ENCODE measurements at places on chromosomes 1 and 21.

DNA sequence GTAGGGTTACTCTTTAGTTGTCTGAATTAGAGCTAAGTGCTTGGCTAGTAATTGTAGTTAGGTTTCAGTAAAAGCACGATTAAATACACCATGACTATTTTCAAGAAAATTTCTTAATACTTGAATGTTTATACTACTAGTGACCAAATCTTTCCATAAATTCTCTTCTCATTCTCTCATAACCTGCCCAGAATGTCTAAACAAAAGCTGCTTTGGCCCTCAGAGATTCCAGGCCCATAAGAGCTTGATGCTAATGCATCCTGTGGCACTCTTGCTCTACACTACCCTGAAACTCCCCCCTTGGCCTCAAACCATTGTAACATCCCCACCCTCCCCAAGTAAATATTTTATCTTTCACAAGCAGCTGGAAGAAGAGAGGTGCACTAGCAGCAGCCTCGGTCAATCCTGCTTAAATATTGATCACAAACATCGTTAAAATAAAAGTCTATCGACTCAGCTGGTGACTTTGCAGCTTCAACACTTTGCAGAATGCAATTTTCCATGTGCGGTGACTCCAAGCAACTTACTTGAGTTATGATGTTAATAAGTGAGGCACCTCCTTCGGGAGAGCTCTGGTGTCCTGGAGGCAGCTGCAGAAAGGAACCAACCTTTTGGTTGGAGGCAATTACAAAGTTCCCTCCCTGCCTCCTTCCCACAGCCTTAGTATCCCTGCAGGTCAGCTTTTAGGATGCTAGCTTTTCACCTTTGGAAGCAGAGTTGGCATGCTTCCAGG is 315.6 kb upstream of the PLXNA2 start:
- DNase-seq, result no peak

GRCh38 chr1:97875996-97876395 is 44.8 kb downstream of the DPYD start:
- DNase-seq, result no peak

DNA sequence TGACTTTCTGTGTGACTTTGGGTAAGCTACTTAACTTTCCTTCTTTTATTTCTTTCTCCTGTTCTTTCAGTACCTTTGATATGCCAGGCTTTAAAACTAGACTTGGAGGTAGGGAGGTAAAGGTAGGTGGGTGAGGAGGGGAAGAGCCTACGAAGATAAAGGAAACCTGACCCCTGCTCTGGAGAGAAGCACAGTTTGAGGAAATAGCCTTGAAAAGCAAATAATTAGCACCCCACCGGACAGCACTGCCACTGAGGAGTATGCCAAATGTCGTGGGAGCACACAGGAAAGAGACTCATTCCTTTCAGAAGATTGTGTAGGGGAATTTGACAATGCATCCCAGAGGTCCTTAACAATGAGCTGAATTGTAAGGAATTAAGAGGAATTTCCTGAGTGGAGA is 65.2 kb upstream of the SPAG17 start:
- DNase-seq, result no peak

DNA sequence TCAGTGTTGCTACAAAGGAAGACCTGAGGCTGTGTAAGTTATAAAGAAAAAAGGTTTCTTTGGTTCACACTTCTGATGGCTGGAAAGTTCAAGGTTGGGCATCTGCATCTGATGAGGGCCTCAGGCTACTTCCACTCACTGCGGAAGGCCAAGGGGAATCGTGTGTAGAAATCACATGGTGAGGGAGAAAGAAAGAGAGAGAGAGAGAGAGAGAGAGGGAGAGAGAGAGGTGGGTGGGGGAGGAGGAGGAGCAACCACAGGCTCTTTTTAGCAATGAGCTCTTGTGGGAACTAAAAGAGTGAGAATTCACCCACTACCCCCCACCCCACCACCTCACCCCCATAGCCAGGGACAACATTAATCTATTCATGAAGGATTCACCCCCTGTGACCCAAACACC is 59.9 kb downstream of the CLSTN1 start:
- DNase-seq, result no peak

- DNase-seq, result no peak
Observed at GRCh38 chr1:91057784-91058183, 35.9 kb upstream of the ZNF644 start.

DNA sequence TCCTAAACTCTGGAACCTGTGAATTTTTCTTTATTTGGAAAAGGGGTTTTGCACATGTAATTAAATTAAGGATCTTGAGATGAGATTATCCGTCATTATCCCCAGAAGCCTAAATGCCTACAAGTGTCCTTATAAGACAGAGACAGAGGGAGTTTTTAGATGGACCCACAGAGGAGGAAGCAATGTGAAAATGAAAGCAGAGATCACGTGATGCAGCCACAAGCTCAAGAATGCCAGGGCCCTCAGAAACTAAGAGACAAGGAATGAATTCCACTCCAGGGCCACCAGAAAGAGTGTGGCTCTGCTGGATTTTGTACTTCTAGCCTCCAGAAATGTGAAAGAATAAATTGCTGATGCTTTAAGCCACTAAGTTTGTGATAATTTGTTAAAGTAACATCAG is 183.6 kb upstream of the UBE2U start:
- no peak for DNase-seq

DNA sequence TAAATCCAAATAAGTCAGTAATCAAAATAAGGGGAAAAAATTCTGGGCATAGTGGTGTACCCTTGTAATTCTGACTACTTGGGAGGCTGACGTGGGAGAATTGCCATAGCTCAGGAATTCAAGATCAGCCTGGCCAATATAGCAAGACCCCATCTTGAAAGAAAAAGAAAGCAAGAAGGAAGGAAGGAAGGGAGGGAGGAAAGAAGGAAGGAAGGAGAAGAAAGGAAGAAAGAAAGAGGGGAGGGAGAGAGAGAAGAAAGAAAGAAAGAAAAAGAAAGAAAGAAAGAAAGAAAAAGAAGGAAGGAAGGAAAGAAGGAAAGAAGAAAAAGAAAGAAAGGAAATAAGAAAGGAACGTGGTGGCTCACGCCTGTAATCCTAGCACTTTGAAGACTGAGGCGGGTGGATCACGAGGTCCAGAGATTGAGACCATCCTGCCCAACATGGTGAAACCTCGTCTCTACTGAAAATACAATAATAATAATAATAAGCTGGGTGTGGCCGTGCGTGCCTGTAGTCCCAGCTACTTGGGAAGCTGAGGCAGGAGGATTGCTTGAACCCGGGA is 64.5 kb upstream of the ROR1 start:
- no peak for DNase-seq

DNA sequence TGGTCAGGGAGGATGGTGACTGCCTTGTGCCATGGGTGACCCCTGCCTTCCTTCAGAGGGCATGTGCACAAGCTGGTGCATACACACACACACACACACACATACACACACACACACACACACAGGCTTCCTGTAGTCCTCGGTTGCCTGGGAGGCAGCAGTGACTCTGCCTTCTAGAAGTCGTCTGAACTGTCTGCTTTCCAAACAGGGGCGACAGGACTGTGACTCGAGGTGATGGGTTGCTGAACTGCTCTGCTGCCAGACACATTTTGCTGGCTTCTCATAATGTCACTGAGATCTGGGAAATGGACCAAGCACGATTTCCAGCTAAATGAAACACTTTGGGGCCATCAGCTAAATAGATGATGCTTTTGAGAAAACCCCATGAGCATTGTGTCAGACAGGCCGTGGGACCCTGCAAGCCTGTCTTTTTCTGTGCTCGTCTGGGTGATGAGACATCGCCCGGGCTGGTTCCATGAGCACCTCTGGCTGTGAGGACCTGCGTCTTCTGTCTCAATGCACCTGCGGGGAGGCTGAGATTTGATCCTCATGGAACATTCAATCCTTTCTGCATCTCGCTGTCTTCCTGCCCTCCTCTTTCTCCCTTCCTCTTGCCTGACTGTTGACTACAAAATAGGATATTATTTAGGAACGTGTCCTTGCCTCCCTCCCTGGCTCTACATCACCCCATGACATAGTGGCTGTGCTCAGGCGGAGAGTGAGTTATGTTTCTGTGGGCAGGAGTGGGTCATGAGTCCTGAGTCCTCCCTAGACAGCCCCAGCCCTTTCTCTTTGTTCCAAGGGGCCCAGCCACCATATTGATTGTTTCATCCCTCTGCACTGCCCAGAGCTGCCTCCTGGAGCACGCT is 436.8 kb downstream of the CAMTA1 start:
- no peak for DNase-seq

GRCh38 chr1:67085326-67085725 is 31.4 kb upstream of the SLC35D1 start:
- no peak for DNase-seq

DNA sequence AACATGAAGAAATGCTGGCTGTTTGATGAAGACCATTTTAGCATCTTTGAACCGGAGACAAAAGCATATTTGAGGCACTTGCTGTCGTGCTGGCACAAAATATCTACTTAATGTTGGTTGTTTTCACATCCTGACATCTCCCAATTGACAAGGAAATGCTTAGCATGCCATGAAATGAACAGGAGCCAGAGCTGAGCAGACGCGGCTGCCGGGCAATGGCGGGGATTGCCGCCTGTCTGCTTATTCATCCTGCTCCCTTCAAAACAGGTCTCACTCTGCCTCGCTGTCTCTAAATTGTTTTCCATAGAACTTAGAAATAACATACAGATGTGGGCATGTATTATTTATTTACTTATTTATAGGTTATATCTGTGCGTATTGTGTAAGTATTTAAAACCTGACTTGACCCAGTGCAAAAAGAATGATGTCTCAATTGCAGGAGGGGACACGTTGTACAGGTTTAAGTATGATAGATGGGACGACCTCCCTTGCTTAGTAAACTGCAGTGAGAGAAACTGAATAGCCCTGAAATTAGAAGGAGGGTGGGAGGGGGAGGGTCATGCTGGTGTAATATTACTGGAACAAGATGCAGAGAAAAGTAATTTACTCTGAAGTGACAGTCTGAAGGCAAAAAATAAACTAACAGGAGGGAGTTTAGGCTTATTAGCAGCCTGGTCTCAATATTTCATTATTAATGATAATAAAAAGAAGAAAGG is 590.4 kb upstream of the PLXNA2 start:
- peak; percentile 5 for DNase-seq

DNA sequence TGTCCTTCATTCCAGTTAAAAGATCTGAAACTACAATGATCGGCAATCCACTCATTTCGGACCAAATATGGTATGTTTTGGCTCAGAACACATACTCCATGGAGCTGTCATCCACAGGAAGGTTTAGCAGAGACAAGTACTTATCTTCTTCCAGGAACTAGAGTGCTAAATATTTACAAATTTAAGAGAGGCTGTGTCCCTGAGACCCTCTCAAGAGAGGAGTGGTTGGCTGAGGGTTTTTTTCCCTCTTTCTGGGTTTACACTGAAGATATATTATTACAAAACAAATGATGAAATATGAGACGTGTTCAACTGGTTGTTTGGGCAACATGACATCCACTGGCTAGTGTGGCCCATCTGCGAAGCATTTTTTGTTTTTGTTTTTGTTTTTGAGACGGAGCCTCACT is 25.9 kb upstream of the NID1 start:
- no peak for DNase-seq

GRCh38 chr1:58699011-58699762 is 675 bp downstream of the MYSM1 start:
- DNase-seq, result no peak

DNA sequence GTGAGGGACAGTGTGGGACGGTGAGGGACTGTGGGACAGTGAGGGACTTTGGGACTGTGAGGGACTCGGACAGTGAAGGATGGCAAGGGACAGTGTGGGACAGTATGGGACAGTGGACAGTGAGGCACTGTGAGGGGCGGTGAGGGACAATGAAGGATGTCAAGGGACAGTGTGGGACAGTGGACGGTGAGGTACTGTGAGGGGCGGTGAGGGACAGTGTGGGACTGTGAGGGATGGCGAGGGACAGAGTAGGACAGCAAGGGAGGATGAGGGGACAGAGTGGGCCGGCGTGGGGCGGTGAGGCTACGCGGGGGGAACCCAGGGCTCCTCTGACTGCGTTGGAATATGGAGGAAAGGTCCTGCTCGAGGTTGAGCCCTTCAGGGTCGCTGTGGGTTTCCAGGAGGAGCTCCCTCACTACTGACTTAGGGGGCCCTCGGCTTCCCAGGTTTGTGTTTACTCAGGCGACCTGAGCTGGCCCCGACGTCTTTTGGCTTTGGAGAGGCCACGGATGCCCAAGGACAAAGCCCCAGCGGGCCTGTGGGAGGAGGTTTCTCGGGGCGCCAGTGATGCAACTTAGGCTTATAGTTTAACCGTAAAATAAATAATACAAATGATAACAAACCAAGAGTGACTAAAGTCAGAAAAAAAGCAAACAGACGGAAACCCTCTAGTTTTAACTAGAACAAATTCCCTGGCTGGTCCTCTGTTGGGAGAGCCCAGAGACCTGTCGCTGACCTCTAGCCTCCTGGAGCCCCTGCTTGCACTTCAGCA is 1.1 kb upstream of the ERRFI1 start:
- DNase-seq, result no peak

DNA sequence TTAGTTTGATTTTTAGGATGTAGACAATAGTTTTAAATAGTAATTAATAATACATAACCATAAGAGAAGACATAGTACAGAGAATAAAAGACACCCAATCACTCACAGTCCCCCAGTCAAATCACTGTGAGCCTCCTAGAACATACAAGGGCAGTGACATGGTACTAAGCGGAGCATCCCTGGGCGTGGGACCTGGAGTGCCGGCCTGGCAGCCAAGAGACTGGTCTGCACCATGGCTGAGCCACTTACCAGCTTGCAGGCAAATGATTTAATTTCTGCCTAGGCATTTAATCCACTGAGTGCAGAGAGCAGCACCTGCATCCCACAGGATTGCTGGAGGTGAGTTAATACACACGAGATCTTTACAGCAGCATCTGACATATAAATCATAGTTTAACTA is 20.4 kb downstream of the SDHB start:
- no peak for DNase-seq

- DNase-seq, result no peak
Observed at GRCh38 chr21:35491114-35491513, 442.0 kb upstream of the RUNX1 start.

GRCh38 chr1:186240436-186240835 is 134.6 kb downstream of the TPR start:
- DNase-seq, result no peak

- no peak for DNase-seq
Observed at GRCh38 chr21:45894450-45894825, 87.1 kb upstream of the COL6A1 start.

DNA sequence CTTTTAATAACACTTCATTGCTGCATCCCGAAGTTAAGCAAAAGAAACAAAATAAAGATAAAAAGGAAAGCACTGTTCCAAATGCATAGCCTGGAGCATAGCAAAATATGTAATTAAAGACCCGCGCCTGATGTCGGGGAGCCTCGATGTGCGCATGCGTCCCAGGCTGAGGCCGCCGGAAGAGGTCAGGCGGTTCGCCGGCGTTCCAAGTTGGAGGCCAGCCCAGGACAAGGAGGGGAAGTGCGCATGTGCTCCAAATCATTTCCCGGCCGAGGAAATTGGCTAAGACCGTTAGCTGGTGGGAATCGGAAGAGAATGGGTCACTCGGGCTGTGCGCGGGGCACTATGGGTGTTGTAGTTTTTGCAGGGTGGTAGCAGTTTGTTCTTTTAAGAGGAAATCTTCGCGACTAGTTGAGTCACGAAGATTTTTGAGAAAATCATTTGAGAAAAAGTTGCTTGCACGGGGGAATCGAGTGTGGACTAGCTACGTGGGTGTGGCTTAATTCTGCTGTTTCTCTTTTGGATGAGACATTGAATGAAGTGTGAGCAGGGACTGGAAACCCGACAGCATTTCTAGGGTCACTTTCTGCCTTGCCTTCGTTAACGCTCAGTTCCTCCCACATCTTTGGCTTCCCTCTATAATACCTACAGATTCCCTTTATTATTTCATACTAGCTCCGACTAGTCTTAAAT is 31.0 kb upstream of the CD1D start:
- peak; percentile 82 for DNase-seq

Data from NCI-H187 (cell line).